ENCODE measurements at places on chromosomes 2 and 18.

DNA sequence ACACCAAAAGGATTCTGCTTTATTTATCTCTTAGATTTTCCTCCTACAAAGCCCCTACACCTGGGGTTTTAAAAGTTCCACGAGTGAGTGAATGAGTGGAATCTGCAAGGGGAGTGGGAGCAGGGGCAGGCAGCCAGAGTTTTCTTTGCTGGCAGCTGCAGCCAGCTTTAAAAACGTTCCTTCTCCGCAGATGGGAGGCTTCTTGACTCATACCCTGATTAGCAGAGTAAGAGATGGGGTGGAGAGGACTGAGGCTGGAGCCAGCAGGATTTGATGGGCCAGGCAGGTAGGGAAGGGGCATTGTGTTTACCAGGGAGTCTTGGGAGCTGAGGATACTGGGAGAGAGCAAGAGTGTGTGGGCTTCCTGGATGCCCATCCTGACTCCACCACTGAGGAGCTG lies 99.6 kb upstream of the TNP1 start:
- no peak for DNase-seq

DNA sequence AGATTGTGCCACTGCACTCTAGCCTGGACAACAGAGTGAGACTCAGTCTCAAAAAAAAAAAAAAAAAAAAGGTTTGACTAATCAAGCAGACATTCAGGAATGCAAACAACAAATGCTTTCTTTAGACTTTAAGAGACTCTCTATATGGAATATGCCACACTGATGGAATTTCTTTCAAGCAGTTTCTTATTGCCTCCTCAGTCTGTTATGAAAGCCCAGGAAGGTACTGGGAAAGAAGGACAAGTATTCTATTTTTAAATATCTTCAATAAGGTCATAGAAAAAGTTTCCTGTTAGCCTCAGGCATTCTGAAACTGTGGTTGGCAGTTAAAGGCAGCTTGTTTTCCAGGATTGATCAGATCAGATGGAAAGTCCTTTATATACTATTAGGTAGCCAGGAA lies 241.6 kb downstream of the PIK3C3 start:
- DNase-seq = no peak

DNA sequence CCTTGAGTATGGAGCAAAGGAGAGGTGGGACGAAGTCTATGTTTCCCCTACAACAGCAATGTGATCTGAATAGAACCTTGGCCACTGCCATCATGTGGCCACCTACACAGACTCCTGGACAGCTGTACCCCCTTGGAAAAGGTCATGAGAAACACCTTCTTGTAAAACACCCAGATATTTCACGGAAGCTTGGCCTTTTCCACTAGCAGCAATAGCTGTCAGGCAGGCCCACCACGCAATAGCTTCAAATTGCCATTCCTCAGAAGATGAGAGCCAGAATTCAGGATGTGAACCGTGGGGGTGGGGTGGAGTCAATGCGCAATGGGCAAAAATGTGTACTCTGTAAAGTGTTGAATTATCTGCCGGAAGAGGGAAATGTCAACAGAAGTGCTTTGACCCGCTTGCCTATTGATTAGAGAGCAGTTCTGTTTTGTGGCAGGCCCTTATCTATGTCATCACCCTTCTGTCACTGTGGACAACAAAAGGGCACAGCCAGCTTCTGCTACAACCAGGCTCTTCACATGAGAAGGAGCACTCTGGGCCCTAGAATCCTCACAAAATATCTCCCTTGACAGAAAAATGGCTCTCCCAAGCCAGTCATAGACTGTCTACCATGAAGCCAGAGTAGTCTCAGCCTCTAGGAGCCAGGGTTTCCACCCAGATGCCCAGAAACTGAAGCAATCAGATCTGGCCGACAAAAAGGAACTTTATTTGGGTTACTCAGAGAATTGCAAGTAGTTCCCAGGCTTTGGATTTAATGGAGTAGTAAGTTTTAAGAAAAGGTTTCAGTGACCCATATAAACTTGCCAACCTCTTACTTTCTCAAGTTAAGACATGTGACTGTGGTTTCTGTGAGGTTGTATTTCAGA lies 9.5 kb downstream of the INPP1 start:
- no peak for DNase-seq

DNA sequence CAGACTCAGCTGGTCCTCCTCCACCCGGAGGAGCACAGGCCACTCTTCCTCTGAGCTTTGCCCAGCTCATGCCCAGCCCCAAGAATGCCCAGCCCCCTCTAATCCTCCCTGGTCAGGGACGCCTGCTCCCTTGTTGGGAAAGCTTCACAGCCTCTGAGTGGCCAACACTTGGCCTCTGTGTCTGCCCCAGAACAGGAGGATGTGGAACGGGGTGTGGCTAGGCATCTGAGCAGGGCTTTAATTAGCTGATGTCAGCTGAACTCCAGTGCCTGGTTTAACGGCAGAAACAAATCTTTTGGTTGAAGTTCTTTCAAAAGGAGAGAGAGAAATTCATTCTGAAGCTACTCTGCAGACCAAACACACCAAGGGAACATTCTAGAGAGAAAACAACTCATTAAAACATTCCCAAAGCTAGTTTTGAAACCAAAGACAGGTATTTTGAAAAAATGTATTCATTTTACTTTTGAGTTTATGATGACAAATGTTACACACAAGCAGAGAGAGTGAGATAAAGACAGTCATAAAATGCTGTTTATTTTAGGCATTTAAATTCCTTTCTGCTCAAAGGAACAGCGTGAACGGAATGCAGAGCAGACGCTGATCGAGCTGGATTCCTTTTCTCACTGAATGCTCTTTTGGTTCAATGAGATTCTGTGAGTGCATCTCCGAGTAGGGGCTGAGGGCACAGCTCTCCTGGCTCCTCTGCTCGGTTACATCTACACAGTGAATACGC lies 63.8 kb downstream of the RTP5 start:
- DNase-seq = no peak

GRCh38 chr2:2876331-2877221 lies 501.0 kb downstream of the EIPR1 start:
- no peak for DNase-seq
